ENCODE measurements at places on chromosomes 13 and 19.
A peak's percentile ranks its signal among the peaks of the same experiment; 100 is the strongest.

- DNase-seq = no peak
Measured at GRCh38 chr19:50967929-50968715, 1.3 kb downstream of the KLK6 start.

GRCh38 chr13:110323172-110323891 lies 16.2 kb downstream of the COL4A2 start:
- no peak for DNase-seq

GRCh38 chr13:44955406-44955805 lies 33.9 kb downstream of the NUFIP1 start:
- DNase-seq = no peak

GRCh38 chr13:111017755-111018459 lies 97.2 kb upstream of the ARHGEF7 start:
- no peak for DNase-seq

DNA sequence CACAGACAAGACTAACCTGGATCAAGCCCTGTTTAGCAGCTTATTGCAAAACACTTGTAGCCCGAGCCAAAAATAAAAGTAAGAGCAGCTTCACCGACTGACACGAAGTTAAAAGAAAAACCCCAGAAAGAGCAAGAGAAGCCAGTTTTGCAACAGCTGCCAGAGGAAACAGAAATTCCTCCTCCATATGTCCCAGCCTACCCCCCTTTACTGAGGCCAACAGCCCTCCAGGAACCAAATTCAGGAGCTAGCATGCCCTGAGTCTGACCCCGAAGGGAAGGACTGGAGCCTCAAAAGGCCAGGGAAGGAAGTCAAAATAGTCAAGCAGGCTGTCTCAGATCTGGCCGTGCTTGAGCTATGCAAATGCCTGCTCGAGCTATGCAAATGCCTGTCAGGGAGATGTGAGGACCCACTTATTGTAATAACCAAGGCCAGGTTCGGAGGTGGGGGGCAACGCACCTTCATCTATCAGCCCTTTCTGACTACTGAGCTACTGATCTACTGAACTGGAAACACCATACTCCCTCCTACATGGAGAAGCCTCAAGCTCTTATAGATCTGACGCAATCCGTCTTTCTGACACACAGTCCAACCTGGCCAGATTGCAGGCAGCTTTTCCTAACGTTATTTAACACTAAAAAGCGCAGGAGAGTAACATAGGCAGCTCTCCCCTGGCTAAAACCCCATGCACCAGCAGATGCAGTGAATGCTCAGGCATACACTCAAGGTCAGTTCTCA lies 6.7 kb downstream of the SIGLEC11 start:
- no peak for DNase-seq

DNA sequence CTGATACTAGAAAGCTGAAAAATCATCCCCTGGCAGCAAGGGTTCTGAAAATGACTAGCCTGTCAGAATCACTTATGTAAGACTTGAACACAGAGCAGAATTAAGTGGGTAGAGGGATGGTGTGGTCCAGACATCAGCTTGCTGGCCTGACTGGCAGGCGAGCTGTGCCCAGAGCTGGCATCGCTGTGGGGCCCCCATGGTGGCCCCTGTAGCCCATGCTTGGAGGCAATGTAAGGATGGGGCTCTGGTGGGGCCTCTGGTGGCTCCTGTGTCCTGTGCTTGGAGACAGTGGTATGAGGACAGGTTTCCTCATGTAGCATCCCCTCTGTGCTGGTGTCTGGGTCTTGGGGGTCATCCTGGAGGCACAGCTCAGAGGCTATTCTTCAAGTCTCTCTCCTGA lies 332.1 kb downstream of the SHISA2 start:
- no peak for DNase-seq

GRCh38 chr19:17332677-17333581 lies 1.7 kb downstream of the ANO8 start:
- peak; percentile 32 for DNase-seq

GRCh38 chr13:94481941-94482340 lies 2.5 kb upstream of the DCT start:
- no peak for DNase-seq

DNA sequence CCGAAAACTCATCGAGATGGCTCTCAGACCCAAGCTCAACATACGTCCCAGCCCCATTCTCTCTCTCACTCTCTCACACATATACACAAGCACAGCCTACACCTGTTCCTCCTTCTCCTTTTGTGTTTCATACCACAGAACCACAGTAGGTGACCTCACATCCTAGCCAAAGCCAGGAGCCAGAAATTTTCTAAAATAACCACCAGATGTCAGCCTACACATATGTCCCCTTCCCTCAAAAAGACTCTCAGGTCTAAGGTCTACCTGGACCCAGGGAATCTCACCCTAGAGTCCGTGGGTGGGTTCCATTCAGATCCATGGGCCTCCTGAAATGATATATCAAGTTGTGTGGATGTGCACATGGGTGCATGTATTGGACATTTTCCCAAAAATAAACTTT lies 104.2 kb upstream of the IPO5 start:
- peak; percentile 2 for DNase-seq

GRCh38 chr19:23956051-23956450 lies 41.4 kb downstream of the ZNF726 start:
- no peak for DNase-seq

GRCh38 chr13:49571299-49572240 lies 13.8 kb downstream of the RCBTB1 start:
- DNase-seq = peak; percentile 39

GRCh38 chr13:26929971-26930730 lies 169.6 kb upstream of the GPR12 start:
- DNase-seq = peak; percentile 75

DNA sequence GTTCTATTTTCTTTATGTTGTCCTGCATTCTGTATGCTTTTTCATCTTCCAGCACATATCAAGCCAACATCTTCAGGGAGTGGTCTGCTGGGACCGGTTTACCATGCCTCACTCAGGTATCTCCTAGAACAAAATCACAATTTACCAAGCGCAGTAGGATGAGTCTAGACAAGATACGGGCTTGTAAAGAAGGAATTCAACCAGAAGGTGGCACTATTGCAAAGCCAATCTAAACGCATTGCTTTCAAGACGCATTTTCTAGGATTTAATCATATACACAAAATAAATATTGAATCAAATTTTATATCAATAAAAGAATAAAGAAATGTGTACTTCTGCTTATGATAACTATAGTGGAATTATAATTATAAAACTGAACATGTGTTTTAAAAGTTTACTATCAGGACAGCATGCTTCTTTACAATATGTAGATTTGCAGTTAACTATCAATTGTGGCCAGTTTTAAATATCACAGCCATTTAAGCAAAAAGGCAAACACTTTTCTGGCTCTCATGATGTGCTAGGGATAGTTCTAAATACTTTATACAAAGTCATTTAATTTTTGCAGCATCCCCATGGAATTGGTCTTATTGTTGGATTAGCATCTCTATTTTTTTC lies 16.1 kb upstream of the TPP2 start:
- DNase-seq = peak; percentile 65

- peak; percentile 58 for DNase-seq
Measured at GRCh38 chr13:44191504-44192171, 182.0 kb upstream of the SERP2 start.

DNA sequence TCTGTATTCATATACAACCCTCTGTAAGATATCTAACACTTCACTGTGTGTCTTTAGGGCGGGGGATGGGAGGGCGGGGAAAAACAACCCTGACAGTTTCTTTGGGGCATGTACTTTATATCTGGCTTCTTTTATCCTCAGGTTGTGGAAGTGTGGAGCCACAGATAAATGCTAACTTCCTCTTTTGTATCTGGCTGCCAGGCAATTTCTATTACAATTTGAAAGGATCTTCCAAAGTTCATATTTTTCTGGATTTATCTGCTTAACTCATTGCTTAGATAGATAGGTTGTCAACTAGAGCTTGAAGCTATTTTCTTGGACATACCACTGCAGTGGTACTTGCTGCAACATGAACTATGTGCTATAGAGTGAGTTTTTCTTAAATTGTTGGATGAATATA lies 393.0 kb downstream of the LMO7 start:
- no peak for DNase-seq

GRCh38 chr19:2112516-2113320 lies 16.0 kb downstream of the IZUMO4 start:
- no peak for DNase-seq

GRCh38 chr13:21330126-21330861 lies 128.8 kb downstream of the ZDHHC20 start:
- DNase-seq = peak; percentile 79

DNA sequence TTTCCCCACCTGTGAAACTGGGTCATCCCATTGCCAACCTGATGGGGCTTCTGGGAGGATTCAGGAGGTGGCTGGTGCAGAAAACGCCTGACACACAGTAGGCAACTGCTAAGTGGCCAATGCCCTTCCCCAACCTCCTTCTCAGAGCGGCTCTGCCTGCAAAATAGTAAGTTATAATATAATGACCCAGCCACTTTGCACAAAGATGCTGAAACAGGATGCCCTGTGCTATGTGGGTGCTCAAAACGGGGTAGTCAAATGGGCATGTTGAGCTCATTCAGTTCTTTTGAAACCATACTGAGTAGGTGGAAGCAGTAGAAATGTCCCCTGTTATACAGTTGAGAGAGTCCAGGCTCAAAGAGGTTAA lies 507 bp downstream of the MARCHF2 start:
- DNase-seq = no peak

DNA sequence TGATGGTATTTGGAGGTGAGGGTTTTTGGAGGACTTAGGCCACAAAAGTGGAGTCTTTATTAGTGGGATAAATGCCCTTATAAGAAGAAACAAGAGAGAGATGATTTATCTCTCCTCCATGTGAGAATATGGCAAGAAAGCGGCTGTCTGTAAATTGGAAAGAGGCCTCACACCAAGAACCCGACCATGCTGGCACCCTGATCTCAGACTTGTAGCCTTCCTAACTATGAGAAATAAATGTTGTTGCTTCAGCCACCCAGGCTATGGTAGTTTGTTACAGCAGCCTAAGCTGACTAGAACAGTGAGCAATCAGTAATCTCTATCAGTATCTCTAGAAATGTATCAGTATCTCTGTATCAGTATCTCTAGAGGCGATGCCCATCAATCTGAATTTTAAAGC lies 287.1 kb downstream of the OXGR1 start:
- DNase-seq = no peak

- DNase-seq = no peak
Measured at GRCh38 chr19:56476651-56477428, at the start of gene ZNF667. Gene ZNF667 (minus strand): TSS chr19:56477345. CDS start chr19:56462370, 14,975 bp downstream.

GRCh38 chr19:23460656-23461055 lies 65.4 kb upstream of the ZNF91 start:
- no peak for DNase-seq

DNA sequence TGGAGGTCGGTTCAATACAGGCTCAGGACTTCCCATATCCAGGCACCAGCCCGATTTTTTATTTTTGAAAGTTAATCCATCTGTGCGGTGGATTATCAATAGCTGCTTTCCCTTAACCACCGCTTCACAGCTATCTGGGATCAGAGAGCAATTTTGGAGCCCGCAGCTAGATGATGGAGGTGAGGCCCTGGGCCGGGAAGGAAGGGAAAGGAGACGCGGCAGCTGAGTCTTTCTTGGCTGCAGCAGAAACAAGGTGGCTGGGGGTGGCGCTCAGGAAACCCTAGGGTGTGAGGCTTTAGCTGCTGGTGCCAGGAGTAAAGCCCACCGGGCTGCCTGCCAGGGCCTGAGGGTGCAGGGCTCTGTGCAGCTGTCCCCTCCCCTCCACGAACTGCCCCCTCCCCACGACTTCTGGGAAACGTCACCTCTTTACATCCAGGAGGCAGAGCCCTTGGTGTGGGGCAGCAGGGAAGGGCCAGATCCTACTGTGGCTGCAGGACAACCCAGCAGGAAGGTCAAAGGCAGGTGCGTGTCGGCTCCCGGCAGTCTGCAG lies 307.0 kb downstream of the ZNF536 start:
- no peak for DNase-seq

DNA sequence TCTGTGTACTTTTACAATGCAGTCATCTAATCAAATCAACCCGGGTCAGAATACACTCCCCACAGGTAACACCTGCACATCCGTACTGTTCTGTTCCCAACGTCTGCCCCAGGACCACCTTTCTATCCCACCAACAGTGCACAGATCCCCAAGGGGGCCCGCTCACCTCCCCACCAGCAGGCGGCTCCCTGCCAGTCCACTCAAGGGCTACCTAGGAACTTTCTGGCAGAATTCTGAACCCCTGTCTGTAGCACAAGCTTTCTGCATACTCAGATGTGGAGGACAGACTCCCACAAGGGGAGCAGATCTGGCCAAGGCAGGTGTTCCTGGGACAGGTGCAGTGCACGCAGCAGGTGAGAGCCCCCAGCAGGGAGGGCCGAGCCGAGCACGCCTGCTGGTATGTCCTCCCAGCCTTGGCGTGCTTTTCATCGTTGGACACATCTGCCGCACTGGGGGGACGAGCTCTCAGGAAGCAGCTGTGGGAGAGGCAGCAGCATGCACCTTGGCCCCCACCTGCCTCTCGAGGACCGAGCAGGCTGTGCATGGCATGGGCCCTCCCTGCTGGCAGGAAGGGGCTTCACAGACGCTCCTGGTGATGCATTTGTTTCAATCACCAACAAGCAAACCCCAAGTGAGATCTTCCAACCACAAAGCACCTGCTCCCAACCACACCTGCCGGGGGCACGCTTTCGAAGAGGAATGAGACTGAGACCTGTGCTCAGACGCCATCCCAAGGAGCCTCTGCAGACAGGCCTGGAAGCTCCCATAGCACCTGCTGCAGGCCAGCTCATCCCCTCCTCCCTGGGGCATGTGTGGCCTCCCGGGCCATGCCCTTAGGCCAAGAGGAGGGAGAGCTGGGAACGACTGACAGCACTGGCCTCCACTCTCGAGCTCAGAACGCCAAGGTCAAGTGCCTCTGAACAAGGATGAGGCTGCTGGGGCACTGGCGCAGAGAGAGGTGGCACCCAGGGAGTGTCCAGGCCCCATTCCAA lies 35.9 kb downstream of the RAB20 start:
- DNase-seq = no peak

- DNase-seq = no peak
Measured at GRCh38 chr19:39372047-39372802, 18.7 kb downstream of the PAF1 start.

GRCh38 chr13:47298506-47298905 lies 401.7 kb upstream of the HTR2A start:
- no peak for DNase-seq

Data from activated CD4-positive, alpha-beta T cell treated with anti-CD3 and anti-CD28 coated beads, Interleukin-2, Interleukin-4, amounts not matched to agents 100 ng/mL and 50 ng/mL, durations not matched to agents 16 hours and 8 hours (primary cell).